Activated T-cell treated with anti-CD3 and anti-CD28 coated beads, Interleukin-2, amount 50 U/mL, for 72 hours (primary cell): ENCODE measurements at places on chromosomes 7 and 10. TPM values are rescaled to one million over a fixed set of nuclear protein-coding genes. Genes with fewer than 3 reads are reported as not detected.

- DNase-seq = no peak
These were observed 6.9 kb upstream of the PFKP start for GRCh38 chr10:3060481-3060889.

- DNase-seq = no peak
These were observed 140.9 kb upstream of the FAM3C start for GRCh38 chr7:121537031-121537430.

DNA sequence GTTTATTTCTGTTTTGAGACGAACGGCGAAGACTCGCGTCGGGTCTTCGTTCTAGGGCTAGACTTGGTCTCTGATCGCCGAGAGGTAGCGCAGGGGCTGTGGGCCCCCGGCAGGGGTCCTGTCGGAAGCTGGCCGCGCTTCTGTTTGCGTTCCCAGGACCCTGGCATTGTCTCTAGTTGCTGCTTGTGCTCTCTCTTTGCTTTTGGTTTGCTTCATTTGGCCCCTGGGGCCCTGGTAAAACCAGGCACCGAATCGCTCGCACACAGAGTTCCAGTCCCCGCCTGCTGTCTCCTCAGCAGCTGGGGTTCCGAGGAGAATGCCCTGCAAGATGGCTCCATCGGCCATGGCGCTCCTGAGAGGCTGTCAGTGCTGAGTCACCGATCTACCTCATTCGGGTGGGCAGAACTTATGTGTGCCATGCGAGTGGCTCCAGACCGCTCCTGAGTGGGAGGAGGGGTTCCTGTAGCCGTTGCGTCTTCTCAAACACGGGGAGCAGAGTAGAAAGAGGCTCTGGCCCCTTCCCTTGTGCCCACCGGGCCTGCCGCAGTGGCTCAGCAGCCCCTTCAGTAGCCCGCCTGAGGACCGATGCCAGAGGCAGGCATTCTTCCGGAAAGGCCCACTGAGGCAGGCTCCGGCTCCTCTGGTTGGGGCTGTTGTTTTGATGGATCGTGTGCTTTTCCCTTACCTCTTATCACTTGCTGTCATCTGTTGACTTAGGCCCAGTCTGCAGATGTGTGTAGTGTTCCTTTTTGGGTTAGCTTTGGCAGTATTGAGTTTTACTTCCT, 826 bp downstream of the CHPF2 start:
- peak; percentile 76 for DNase-seq

DNA sequence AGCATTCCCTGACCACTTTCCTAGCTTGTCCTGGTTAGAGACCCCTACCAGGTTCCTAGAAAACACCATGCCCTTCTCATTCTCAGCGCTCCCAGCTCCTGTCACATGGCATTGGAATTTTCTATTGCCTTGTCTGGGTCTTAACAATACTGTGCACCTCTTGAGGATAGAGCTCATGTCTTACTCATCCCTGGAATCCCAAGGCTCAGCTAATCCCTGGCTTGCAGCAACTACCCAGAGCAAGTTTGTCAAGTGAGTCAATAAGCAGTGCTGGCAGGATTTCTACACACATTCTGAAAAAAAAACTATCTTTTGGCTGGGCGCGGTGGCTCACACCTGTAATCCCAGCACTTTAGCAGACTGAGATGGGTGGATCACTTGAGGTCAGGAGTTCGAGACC, 11.7 kb upstream of the PRDX3 start:
- DNase-seq = no peak

DNA sequence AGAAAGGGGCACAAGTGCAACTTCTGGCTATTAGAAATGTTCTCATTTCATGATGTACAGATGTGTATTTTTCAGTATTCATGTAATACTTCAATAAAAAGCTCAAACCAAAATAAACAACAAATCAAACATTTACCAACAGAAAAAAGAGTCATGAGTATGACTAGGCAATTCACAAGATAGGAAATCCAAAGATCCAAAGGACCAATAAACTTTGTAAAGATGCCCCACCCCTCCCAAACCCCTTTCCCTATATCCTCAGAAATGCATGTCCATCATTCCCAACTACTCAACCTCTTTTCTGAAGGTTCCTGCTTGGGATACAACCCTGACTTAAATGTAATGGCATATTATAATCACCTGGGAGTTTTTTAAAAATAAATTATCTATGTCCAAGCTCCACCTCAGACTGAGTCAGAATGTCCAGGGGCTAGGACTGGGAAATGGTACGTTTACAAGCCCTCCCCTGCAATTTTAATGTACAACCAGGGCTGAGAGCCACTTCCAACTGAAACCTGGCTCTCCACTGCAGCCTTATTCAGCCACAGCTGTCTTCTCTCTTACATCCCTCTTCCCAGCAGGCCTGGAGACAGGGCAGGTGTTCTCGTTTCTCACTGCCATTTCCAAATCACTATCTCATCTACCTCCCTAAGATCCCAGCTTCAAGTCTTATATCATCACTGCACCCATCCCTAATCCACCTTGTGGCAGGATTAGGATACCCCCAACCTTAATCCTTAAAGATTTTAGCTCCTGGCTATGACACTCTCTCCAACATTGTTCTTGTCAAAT, 36.5 kb downstream of the COA1 start:
- DNase-seq = no peak

GRCh38 chr7:129797214-129797789, 155.5 kb downstream of the UBE2H start:
- no peak for DNase-seq

Gene BTBD16
- not detected for total RNA-seq

Gene DYNC1I1
- not detected for total RNA-seq

Gene EPO
- total RNA-seq = not detected
